Tongue (tissue), 3 donors: ENCODE measurements at places on chromosomes 3 and 15. TPM values are rescaled to one million over a fixed set of nuclear protein-coding genes. Genes with fewer than 3 reads are reported as not detected.

Gene UBE2E1
- 82.8 TPM for total RNA-seq

Gene KY
- total RNA-seq, result 222 TPM

Gene BNIP2
- 126 TPM for total RNA-seq

Gene ZNF197
- 28.8 TPM for total RNA-seq

Gene ALDH1A3
- total RNA-seq, result 59.0 TPM

Gene TMF1
- total RNA-seq, result 43.4 TPM

Gene EPHB3
- 33.7 TPM for total RNA-seq

Gene SEMA3G
- 14.0 TPM for total RNA-seq

Gene ZNF620
- 3.0 TPM for total RNA-seq

Gene MYO9A
- 111 TPM for total RNA-seq

Gene UQCC5
- total RNA-seq, result 1.4 TPM

Gene WDR93
- total RNA-seq, result not detected

Gene CCNB2
- total RNA-seq, result 13.8 TPM

Gene SAMMSON
- 0.41 TPM for total RNA-seq

Gene ZNF621
- 13.3 TPM for total RNA-seq

Gene ZNF385D
- total RNA-seq, result 5.4 TPM

Gene GOLGA8G
- not detected for total RNA-seq

Gene RGMA
- total RNA-seq, result 36.2 TPM

Gene EAF2
- total RNA-seq, result 14.1 TPM

Gene SPINT1
- total RNA-seq, result 49.2 TPM

Gene BOC
- total RNA-seq, result 95.9 TPM

Gene EIF4E3
- 15.3 TPM for total RNA-seq

Gene CAND2
- total RNA-seq, result 58.5 TPM

Gene SATB1
- total RNA-seq, result 50.3 TPM

Gene FAH
- total RNA-seq, result 94.9 TPM

Gene CILP
- total RNA-seq, result 70.9 TPM

Gene ALS2CL
- total RNA-seq, result 39.8 TPM

Gene ACTRT3
- total RNA-seq, result 1.7 TPM

Gene GP9
- total RNA-seq, result not detected

Gene LPP
- 59.4 TPM for total RNA-seq

Gene COL6A5
- not detected for total RNA-seq

Gene NANOGP8
- not detected for total RNA-seq

Gene SENP7
- total RNA-seq, result 57.4 TPM

Gene RTP3
- total RNA-seq, result not detected

Gene ADAMTSL3
- 29.2 TPM for total RNA-seq

Gene RHOV
- 11.8 TPM for total RNA-seq

Gene BSN
- 0.82 TPM for total RNA-seq

Gene CHRM5
- total RNA-seq, result not detected

Gene FETUB
- not detected for total RNA-seq

Gene MORC1
- not detected for total RNA-seq

Gene PLSCR4
- 55.6 TPM for total RNA-seq

Gene NRG4
- total RNA-seq, result not detected

Gene CCR9
- total RNA-seq, result 0.10 TPM

Gene ISG20
- 5.1 TPM for total RNA-seq

Gene TFDP2
- 256 TPM for total RNA-seq

Gene BBX
- total RNA-seq, result 83.4 TPM

Gene POTEB
- total RNA-seq, result not detected
